ENCODE measurements at places on chromosomes 7 and 10. TPM values are rescaled to one million over a fixed set of nuclear protein-coding genes. Genes with fewer than 3 reads are reported as not detected.

DNA sequence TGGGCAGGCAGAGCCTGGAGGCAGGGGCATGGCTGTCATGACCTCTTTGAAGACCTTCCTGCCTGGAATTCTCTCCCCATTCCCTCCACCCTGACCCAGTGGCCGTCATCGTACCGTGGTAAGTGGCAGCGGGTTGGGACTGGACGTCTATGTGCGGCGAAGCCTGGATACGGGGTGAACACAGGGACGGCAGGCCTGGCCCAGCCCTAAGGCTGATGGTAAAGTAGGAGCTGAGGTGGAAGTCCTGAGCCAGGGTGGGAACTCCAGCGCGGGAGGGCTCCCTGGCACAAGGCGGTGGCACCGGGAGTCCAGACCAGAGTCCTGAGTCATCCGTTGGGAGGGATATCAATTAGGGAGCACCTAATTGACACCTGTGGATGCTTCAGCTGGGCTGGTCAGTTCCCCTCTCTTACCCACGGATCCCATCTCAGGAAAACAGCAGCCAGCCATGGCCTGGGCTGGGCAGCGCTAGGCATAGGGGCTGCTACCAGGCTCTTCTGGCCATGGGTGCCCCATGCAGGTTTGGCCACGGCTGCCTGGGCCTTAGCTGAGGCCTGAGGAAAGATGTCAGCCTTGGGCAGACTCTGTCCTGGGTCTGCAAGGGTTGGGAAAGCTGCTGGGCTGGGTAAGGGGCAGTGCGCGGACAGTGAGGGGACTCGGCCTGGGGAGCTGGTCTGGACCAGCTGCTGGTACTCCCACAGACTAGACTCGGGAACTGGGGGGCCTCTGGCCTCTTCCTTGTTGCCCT is 3.3 kb downstream of the PPIF start:
- peak; percentile 81 for DNase-seq

The PNLIP gene
- total RNA-seq = 0.32 TPM

The FFAR4 gene
- 0.34 TPM for total RNA-seq

The PCLO gene
- 5.8 TPM for total RNA-seq

The SCIN gene
- total RNA-seq = 6.5 TPM

GRCh38 chr7:157077986-157078644 is 60.6 kb upstream of the UBE3C start:
- DNase-seq = no peak

The EBLN1 gene
- total RNA-seq = not detected

DNA sequence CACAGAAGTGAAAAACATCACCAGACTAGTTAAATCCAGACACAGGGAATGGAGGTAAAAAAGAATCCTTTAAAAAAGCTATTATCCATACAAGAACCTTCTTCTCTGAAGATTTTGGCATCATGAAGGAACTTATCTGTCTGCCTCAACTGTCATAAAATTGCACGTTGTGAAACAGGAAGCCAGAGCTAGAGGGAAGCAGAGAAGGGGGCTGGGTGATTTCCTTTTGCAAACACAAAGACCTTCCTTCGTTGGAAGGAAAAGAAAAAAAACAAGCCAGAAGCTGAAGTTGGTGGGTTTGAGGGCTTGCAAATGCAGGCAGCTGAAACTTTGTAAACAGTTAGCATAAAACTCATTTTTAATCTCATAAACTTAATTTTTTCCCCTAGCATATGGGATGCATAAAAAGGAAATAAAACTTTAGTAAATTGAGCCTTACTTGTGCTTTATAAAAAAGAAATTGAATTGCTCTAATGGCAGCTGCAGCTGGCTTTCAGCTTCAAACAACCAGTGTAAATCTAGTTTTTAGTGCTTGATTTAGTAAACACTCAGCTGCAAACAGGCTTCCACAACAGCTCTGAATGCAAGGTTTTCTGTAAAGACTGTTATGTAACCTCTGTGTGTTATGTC is 101.6 kb downstream of the OTUD1 start:
- DNase-seq = no peak

The EPHB6 gene
- total RNA-seq = 229 TPM

Data from lower leg skin (tissue), 4 donors.